Activated CD8-positive, alpha-beta T cell treated with anti-CD3 and anti-CD28 coated beads for 36 hours (primary cell): ENCODE measurements at places on chromosomes 5 and 9. TPM values are rescaled to one million over a fixed set of nuclear protein-coding genes. Genes with fewer than 3 reads are reported as not detected.

GRCh38 chr9:109716631-109717030, 63.4 kb upstream of the PALM2AKAP2 start:
- H3K4me1 ChIP-seq: no peaks in the 10 kb centered on the region
- H3K4me3 ChIP-seq: no peak overlapping the region
- no peak overlapping the region for H3K27ac ChIP-seq
- DNase-seq: no peak

- no peaks in the 10 kb centered on the region for H3K36me3 ChIP-seq
- no peaks in the 10 kb centered on the region for H3K4me1 ChIP-seq
- H3K4me3 ChIP-seq: no peak overlapping the region
- no peak overlapping the region for H3K27ac ChIP-seq
Observed at GRCh38 chr5:109035436-109035835, 287.7 kb downstream of the FER start.

DNA sequence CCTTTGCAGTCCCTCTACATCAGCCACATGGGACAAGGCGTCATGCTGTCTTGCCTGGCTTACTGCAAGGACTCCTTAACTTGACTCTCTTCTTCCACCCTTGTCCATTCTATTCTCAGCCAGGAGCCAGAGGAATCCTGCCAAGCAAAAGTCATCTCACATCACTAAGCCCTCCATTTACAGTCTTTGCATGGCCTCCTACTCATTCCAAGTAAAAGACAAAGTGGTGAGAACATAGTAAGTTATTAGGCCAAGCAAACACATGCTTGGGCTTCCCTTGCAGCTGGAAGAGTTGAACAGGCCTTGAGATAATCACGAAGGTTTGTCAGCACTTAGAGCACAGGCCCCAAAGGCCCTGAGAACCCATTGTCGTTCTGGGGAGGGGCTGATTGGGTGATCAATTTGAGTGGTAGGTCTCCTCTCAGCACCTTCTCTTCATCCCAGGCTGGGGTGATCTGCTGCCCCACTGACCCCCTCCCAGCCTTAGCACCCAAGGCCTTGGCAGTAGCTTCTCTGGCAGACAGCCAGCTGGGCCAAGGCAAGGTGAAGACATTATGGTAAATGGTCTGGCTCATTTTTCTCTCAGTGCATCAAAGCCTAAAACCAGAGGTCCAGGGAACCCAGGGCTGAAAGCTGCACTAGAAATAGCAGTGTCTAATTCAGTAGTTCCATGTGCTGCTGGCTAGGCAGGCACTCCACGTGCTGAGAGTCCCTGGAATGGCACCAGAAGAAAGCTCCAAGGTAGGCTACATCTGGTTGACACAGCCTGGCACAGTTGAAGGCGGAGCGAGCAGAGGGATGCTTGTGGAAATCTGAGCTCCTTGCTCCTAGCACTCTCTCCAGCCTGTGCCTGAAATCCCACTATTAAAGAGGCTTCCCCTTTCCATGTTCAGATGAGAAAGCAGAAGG, 121.4 kb downstream of the ASTN2 start:
- H3K4me3 ChIP-seq: no peak overlapping the region
- no peaks in the 10 kb centered on the region for H3K27me3 ChIP-seq
- no peak for DNase-seq
- H3K27ac ChIP-seq: no peak overlapping the region
- no peaks in the 10 kb centered on the region for H3K4me1 ChIP-seq

DNA sequence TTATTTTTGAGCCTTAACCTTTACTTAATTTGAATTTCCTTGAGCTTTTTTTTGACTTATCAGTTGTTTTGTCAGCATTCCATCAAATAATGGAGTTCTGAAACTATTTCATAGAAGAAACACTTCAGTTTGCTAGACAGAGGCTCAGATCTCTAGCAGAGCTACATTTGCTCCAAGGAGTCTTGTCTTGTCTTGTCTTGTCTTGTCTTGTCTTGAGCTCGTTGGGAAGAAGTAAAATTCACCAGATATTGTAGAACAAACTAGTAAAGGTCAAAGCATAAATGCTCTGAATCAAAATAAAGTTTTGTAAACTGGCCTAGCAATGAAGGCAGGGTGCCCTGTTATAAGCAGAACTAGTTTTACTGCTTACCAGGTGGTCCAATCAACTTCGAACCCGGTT, 33.5 kb downstream of the RAB24 start:
- no peaks in the 10 kb centered on the region for H3K4me1 ChIP-seq
- DNase-seq: no peak
- no peaks in the 10 kb centered on the region for H3K27me3 ChIP-seq

DNA sequence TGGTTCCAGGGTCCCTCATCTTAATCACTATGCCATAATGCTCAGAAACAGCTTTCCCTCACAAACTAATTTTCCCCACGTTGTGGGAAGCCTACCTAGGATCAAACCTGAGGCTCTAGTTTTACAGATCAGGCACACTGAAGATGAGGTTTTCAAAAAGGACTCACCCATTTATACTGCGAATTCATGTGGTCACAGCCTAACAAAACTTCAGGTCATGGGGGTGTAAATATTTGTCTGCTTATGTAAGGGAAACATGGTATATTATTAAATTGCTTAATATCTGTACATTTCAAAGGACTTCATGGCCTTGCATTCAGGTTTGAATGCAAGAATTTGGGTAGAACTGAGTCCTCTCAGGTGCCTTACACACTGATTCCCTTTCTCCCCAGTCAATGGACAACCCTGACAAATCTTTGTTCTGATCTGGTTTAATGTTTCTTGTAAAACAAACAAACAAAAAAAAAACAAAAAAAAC, 12.1 kb downstream of the ZFAND5 start:
- H3K27me3 ChIP-seq: no peaks in the 10 kb centered on the region
- H3K27ac ChIP-seq: no peak overlapping the region
- H3K4me3 ChIP-seq: no peak overlapping the region
- peaks cover 38% of the 10 kb centered on the region for H3K4me1 ChIP-seq
- DNase-seq: no peak

CATSPER3 gene
- total RNA-seq: 0.31 TPM

REEP2 gene
- 3.1 TPM for total RNA-seq

GLRA1 gene
- not detected for total RNA-seq

RFESD gene
- total RNA-seq: 9.2 TPM

DRD1 gene
- total RNA-seq: not detected

SLC6A18 gene
- not detected for total RNA-seq
